ENCODE measurements at places on chromosomes 16 and 17.

DNA sequence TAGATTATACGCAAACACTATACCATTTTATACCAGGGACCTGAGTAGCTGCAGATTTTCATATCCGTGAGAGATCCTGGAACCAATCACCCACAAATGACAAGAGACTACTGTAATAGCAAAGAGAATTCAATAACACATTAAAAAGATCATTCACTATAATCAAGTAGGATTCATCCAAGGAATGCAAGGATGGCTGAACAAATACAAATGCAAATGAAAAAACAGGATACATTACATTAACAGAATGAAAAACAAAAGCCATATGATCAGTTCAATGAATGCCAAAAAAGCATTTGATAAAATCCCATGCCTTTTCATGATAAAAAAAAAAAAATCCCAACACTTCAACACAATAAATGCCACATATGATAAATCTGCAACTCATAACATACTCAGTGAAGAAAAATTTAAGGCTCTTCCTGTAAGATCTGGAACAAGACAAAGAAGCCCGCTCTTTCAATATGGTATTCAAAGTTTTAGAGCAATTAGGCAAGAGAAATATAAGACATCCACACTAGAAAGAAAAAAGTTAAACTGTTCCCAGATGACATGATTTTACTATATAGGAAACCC is 29.0 kb downstream of the N4BP1 start:
- DNase-seq: no peak

DNA sequence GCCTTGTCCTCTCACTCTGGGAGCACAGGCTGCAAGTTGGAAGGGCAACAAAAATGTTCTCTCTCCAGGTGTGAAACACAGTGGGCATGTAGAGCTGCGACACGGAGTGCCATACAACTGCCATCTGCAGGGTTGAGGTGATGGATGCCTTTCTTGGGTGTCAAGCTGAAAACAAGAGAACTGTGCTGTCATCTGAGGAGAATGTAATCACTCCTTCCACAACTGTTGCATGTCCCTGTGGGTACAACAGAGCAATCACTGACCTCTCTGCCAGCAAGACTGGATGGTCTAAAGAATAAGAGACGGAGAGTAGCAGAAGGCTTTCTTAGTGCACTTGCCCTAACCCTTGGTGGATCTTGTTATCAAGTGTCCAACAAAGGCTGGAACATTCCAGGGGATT is 29.2 kb downstream of the SLFN11 start:
- no peak for DNase-seq

- DNase-seq: no peak
Observed at GRCh38 chr16:50301626-50302471, 35.5 kb downstream of the ADCY7 start.

GRCh38 chr16:9225527-9226316 is 134.3 kb downstream of the HAPSTR1 start:
- DNase-seq: no peak

DNA sequence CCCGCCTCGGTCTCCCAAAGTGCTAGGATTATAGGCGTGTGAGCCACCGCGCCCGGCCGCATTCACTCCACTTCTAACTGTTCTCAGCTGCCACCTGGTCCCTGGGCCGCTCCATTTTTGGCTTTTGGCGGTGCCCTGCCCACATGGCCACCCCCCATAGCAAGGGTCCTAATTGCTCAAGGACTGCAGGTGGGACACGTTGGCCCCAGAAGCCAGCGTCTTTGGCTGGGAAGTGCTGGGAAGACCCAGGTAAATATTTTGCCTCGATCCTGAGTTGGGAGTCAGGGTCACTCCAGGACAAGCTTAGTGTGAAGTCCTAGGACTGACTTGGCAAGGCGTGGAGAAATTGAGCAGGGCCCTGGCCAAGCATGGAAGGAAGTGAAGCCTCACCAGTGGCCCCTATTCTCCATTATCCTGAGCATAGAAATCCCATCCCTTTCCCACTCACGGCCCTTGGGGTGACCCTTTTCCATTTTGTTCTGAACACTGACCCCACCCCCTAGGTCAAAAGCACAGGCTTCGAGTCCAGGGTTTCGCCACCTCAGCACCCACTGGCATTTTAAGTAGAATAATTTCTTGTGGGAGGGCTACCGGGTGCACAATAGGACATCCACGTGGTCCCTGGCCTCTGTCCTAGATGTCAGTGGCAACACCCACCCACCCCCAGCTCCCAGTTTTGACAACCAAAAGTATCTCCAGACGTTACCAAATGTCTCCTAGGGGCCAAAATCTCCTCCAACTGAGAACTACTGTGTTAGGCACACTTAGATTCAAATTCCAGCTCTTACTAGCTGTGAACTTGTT is 5.9 kb upstream of the WDR81 start:
- DNase-seq: no peak

DNA sequence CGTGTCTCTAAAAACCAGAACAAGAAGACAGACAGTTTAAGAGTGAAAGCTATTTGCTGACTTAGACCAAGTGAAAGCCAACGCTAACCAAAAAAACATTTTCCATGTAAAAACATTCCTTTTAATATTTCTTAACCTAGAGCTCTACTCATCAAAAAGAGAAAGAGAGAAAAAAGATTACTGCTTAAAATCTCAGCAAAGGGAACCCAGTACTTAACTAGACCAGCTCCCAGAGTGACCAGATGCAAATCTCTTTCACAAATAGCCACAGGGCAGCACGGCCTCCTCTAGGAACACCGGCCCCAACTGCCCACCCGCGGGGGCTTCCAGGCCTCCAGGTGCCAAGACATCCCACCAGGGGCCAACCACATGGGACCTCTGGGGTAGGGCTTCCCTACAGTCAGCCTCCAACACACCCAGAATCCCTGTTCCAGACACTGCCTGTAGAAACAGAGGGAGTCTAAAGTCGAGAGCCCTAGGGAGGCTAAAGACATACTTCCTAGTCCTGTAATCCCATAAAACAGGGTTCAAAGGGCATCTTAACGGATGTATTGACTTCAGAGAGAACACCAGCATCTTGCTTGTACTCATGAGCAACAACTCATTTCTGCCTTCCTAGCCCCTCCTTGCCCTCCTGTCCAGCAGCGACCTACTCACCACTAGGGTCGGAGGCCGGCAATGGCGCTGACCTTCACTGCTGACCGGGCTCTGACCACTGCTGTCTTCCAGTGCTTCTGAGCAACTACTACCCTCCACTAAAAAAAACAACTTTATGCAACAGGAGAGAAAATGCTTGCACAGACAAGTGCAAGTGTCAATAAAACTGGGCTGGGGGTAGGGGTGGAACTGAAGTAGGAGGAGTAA is 21.3 kb downstream of the ZCCHC14 start:
- DNase-seq: no peak

DNA sequence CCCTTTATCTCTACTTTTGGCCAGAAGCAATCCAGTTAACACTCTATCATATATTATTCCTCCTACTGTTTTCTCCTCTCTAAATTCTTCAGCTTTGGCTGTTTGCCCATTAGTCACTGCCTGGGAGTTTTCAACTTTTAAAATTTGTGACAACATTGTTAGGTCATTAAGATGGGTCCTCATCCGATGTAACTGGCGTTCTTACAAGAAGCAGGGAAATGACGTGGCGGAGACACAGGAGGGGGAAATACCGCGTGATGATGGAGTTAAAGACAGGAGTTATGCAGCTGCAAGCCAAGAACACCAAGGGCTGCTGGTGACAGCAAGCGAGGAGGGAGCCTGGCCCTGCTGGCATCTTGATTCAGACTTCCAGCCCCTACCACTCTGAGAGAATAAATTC is 34.8 kb upstream of the CPHXL start:
- no peak for DNase-seq

DNA sequence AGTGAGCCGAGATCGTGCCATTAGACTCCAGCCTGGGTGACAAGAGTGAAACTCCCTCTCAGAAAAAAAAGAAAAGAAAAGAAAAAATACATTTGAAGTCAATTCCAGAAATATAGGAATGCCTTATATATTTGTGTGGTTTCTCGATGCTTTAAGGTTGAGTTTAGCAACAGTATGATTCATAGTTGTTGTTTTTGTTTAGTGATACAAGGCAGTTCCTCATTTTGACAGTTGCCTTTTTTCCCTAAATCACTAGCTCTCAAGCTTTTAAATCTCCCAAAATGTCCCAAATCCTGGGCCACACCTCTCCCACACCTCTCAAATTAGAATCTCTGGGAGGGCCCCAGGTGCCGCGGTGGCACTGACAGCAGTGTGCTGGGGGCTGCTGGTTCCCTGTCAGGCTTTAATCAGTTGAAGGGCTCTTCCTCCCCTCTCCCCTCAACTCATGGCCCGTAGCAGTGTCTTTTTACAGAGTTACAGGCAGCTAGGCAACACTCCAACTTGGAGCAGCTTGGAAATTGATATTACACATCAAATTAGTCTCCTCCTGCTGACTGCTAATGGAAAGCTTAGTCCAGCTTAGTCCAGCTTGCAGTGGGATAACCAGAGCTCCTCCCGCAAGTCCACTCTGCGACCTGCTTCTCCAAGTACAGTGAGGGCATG is 58.4 kb downstream of the EPN2 start:
- DNase-seq: no peak

DNA sequence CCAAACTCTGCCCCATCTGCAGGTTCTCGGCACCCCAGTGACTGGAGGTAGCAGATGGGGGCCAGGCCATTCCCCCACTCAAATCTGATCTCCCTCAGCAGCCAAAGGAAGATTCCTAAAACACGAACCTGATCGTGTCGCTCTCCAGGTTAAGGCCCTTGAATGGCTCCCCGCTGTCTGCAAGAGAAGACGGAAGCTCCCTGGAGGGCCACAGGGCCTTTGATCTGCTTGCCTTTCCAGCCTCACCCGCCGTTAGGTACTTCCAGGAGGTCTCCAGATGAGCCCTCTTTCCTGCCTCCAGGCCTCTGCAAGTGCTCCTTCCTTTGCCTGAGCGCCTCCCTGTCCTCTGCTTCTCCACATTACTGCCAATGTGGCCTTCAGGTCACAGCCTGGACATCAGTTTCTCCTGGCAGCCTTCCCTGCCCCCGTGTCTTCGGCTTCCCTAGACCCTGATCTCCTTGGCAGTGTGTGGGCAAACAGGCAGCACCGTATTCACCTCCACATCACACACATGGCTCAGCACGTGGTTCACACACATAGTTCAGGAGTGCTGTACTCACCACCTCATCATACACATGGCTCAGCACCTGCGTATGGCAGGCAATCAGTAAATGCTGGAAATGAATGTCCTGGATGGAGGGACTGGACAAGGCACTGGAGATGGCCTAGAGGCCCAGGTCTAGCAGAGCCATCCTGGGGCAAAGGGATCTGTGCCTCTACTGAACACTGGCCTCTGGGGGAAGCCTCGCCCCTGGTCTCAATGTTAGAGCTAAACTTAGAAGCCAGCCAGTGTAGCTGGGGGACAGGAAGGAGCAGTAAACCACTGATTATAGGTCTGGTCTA is 26.4 kb upstream of the MRPS23 start:
- DNase-seq: no peak

- DNase-seq: no peak
Observed at GRCh38 chr16:10961231-10961630, 16.9 kb downstream of the CLEC16A start.

- DNase-seq: no peak
Observed at GRCh38 chr17:33582661-33583060, 289.6 kb upstream of the ASIC2 start.

DNA sequence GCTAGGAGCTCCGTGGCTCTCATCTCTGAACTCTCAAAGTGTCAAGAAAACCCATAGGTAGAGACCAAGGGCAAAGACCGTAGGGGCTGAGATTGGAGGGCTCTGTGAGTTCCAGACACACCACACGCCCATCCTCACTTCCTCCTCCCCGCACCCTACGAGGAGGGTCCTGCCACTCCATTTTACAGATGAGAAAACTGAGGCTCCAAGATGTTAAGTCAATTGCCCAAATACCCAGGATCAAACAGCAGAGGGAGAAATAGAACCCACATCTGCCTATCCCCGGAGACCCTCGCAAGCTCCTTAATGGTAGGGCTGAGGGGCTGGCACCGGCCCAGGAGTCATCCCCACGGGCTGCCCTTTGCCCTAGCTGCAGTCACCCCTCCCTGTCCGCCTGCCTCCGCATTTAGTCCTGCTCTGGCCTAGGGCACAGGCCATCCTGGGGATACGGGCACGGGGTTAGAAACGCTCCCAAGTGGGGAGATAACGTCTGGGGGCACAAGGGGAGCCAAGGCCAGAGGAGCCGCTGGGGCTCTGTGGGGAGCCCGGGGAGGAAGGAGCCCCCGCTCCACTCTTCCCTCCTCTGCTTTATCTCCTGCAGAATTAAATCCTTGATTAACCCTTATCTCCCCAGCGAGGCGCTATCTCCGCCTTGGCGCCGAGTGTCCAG is 54.1 kb upstream of the ZC3H18 start:
- DNase-seq: no peak

DNA sequence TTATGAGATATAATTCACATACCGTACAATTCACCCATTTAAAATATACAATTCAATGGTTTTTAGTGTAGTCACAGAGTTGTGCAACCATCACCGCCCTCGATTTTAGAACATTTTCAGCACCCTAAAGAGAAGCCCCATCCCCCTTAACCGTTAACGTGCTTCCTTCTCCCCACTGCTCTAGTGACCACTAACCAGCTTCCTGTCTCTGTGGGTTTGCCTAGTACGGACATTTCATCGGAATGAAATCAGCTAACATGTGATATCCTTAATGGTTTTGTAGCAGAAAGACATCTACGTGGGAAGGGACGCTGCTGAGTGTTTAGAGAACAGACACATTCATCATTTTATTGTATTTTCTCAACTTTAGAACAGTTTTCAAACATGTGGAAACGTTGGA is 80.8 kb upstream of the HSBP1 start:
- no peak for DNase-seq

DNA sequence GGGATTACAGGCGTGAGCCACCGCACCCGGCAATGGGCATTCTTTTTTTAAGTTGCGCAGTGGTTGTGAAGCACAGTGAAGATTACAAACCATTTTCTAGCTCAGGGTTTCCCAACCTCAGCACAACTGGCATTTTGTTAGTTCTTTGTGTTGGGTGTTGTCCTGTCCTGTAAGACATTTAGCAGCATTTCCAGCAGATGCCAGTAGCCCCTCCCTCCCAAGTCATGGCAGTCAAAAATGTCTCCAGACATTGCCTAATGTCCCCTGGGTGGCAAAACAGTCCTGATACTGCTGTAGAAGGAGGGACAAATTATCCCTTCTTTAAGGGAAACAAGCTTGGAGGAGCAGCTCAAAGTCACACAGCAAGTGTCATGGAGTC is 15.6 kb downstream of the PLK1 start:
- no peak for DNase-seq

- no peak for DNase-seq
Observed at GRCh38 chr17:48575673-48576478, 2.3 kb downstream of the HOXB4 start.

GRCh38 chr16:65994291-65994690 is 372.2 kb upstream of the CDH5 start:
- DNase-seq: no peak

DNA sequence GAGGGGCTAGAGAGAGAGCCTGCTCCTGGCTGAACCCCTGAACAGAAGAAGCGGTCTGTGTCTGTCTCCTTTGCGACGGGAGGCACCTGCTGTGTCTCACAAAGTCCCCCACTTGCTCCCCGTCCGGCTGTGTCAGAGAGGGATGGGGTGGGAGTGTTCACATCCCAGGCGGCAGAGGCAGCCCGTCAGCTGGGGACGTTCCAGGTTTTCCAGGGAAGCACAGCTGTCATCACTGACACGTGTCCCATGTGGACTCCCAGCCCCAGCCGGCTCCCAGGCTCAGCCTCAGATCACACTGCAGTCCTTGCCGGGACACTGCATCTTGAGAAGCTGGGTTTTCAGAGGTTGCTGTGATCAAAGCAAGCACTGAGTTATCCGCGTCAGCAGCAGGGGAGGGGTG is 1.6 kb downstream of the TELO2 start:
- no peak for DNase-seq

GRCh38 chr17:80738020-80738808 is 193.6 kb downstream of the RPTOR start:
- no peak for DNase-seq

All from T-cell (primary cell).